ENCODE measurements at places on chromosomes 7 and 10.

DNA sequence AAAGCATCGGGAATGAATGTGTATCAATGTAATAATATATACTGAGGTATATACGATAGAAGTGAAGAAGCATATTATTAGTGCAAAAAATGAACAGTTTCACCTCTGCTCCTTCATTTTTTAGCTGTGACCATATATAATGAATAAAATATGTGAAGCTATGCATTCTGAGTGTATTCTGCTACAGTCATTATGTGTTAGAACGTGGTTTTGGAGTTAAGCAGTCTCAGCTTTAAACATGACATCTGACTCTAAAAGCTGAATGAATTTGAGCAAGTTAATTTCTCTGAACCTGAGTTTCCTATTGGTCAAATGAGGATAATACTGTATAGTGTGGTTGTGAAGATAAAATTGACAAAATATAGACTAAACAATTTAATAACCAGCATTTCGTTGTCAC, 358.1 kb downstream of the SUGCT start:
- no peak for DNase-seq

- no peak for DNase-seq
Measured at GRCh38 chr10:128377988-128378387, 251.8 kb upstream of the MKI67 start.

GRCh38 chr10:3774814-3775695, 10.0 kb downstream of the KLF6 start:
- no peak for DNase-seq

DNA sequence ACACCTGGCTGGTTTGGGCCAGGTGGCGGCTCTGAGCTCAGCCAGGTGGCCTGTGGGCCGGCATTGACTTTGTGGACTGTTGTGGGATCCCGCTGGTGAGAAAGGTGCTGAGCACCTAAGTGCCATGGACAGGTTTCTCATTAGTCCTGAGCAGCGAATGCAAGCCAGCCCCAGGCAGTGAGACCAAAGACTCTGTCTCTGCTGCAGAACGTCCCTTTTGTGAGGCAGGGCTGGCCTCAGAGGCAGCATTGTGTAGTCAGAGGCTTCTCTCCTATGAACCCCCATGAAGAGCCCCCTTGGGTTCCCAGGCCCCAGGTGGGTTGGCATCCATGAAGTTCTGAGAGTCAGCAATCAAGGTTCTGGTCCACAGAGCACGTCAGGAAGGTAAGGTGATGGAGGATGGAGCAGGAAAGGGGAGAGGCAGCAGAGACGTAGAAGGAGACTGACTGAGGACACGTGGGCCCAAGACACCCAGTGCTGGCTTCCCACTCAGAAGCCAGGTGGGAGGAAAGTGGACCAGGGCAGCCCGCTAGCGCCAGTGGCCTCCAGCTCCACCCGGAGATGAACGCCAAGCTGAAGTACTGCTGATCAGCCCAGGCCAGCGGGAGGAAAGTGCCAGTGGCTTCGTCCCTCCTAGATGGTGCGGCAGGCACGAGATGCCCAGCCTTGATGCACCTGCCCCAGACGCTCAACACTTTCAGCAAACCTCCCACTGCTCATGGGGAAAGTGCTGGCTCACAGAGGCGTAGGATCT, 19.2 kb upstream of the PTPRN2 start:
- DNase-seq, result no peak

- no peak for DNase-seq
Measured at GRCh38 chr10:97805096-97805884, 33.5 kb upstream of the SFRP5 start.

- DNase-seq, result no peak
Measured at GRCh38 chr7:47578579-47579270, 3.2 kb downstream of the TNS3 start.

Data from mesothelial cell of epicardium (in vitro differentiated cells).